ENCODE measurements at places on chromosomes 11 and 22. TPM values are rescaled to one million over a fixed set of nuclear protein-coding genes. Genes with fewer than 3 reads are reported as not detected.

DNA sequence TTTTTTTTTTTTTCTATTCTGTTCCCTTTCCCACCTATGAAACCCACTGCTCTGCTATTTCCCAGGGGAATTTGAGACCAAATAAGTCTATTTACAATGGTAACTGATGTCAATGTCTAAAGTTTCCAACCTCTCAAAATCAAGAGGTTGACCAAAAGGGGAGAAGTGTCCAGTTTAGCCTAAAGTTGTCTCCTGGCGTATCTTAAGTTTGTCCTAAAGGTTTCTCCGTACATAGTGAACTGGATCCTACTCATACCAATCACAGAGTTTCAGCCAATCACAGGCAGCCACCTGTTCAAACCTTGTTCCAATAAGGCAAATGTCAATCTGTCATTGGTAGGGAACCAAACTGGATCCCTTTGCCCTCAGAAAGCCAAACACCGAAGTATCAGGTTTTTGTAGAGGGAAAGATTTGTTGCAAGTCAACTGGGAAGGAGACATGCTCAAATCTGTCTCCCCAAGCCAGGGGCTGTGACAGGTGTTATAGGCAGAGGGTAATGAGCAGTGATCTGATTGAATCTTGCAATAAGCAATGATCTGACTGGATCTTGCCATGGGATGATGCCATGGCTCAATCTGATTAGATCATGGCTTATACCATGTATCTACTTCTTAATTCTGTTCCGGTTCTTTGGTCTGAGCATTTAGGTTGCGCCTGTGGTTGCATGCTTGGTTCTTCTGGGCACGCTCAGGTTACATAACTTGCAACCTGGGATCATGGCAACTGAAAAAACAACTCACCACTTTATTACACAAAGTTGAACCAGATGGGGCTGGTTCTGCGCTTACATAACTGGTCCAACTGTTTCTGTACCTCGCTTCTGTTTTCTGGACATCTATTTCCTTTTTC lies 1.1 kb upstream of the VPS37C start:
- DNase-seq: no peak

- no peak for DNase-seq
Observed at GRCh38 chr11:30595934-30596333, 9.8 kb upstream of the MPPED2 start.

GRCh38 chr11:7675631-7676030 lies 2.3 kb upstream of the CYB5R2 start:
- DNase-seq: no peak

DNA sequence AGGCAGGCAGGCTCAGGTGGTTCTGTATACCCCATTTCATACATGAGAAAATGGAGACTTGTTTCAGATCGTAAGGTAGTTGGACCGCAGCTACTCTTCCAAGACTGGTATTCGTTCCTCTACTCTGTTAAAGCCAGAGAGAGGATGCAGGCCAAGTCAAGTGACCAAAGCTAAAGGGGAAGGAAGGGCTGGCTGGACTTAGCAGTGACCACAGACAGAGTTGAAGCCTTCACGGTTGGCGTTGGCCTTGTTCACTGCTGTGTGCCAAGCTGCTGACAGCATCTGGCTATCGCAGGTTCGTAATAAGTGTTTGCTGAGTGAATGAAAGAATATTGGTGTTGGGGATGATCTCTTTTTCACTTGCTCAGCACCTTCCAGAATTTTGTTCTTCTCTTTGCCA lies 64.2 kb downstream of the PTPRJ start:
- DNase-seq: peak; percentile 75

GRCh38 chr22:37581504-37581903 lies 1.6 kb upstream of the LGALS2 start:
- DNase-seq: no peak

DNA sequence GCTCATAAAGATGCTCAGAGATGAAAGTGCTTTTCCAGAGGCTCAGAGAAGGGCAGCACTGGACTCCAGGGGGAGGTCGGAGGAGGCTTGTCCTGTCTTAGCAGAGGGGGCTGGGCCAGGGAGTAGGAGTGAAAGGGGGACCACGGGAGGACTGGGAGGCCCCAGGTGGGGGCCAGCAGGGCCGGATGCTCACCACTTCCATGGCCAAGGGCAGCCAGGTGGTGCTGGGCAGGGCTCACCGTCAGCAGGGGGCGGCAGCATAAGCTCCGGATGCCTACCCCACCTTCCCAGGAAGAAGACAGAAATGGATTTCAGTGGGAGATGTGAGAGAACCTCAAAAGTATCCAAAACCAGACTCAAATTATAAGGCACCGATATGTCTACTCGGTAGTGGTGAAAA lies 11.0 kb downstream of the RAB36 start:
- no peak for DNase-seq

- no peak for DNase-seq
Observed at GRCh38 chr11:111918390-111919256, at the start of gene C11orf52. C11orf52 (plus strand) TSS chr11:111918913; CDS start chr11:111918973, 60 bp downstream.

- no peak for DNase-seq
Observed at GRCh38 chr11:93740031-93740729, 1.1 kb downstream of the TAF1D start.

DNA sequence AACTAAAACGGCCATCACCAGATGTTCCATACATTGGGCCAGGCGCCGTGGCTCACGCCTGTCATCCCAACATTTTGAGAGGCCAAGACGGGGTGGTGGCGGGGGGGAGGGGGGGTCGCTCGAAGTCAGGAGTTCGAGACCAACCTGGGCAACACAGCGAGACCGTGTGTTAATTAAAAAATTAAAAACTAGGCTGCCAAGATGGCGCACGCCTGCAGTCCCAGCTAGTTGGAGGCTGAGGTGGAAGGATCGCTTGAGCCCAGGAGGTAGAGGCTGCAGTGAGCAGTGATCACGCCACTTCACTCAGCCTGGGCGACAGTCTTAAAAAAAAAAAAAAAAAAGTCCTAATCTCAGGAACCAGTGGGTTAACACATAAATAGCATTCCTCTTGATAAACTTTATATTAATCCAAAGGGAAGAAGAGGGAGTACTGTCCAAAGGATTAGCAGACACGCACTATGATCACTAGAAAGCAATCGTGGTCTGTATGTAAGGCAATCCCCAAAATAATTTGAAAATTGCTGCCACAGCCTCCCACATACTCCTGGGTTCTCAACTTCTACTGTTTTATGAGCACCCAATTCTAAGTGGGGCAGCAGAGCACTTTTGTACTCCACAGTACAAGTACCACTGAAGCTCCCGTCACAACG lies 604 bp downstream of the PUS3 start:
- DNase-seq: no peak

- DNase-seq: peak; percentile 76
Observed at GRCh38 chr11:6926208-6927029, at the start of gene ZNF215. ZNF215 (plus strand) TSS chr11:6926426; CDS start chr11:6932273, 5,847 bp downstream.

DNA sequence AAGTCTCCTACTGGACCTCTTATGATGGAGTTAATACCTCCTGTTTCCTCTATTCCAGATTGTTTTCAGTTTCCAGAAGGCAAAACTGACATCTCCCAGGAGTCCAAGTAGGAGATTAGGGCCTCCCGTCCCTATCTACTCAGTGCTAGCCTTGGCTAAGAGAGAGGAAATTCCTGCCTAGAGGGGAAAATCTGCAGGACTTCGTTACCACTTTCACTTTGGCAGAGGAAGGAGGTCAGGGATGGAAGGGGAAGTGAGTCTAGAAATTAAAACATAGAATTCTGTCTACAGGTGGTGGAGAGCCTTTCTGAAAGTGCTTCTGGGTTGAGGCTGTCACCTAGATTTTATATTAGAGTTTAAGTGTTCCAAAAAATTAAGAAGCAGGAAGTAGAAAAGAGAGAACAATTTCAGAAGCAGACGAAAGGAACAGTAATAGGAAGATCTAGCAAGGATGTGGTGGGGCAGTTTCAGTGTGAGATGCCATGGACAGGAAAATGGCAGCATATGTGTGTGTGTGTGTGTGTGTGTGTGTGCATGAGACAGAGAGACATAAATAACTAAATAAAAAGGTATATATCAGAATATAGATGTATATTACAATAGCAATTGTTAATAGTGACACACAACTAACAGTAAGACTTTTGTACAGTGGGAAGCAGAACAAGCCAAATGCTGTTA lies 2.4 kb upstream of the TRIM68 start:
- no peak for DNase-seq

- DNase-seq: no peak
Observed at GRCh38 chr11:88266919-88267318, 70.6 kb downstream of the CTSC start.

DNA sequence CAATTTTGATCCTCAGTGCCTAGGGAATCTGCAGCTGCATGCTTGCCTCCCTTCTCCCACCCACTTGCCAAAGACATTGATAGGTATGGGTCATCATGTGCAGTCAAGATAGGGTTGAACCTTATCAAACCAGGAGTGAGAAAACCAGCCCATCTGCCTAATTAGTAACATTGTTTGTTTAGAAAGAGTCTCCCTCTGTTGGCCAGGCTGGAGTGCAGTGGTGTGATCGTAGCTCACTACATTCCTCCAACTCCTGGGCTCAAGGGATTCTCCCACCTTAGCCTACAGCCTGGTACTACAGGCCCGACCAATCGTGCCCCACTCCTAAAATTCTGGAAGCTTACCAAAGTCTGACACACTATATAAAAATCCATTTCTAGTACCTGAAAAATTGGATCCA lies 4.6 kb downstream of the C11orf71 start:
- DNase-seq: no peak

Gene RFPL1
- not detected for total RNA-seq

Gene TYMP
- 18.3 TPM for total RNA-seq

Gene SLC22A9
- total RNA-seq: not detected

Gene MS4A10
- total RNA-seq: not detected

Gene MS4A4E
- total RNA-seq: 0.62 TPM

Gene BCO2
- 67.8 TPM for total RNA-seq

Gene MMP1
- 0.11 TPM for total RNA-seq

Gene VWCE
- total RNA-seq: 0.59 TPM

Gene GVQW3
- 0.97 TPM for total RNA-seq

All from cardiac septum (tissue), 1 donor.